ENCODE measurements at places on chromosomes 5 and 9. TPM values are rescaled to one million over a fixed set of nuclear protein-coding genes. Genes with fewer than 3 reads are reported as not detected.

The EIF4EBP3 gene
- 13.1 TPM for total RNA-seq

DNA sequence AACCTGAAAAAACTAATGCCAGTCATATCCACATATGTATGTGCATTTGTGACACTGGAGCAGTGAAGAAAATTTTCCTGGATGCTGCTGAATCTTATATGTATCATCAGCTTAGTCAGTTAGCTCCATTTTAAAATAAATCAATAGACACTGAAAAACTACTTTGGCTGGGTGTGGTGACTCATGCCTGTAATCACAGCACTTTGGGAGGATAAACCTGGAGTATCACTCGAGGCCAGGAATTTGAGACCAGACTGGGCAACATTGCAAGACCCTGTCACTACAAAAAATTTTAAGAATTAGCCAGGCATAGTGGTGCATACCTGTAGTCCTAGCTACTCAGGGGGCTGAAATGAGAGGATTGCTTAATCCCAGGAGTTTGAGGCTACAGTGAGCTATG is 511.0 kb upstream of the TLE4 start:
- H3K27me3 ChIP-seq: no peaks in the 10 kb centered on the region
- no peak for DNase-seq
- H3K36me3 ChIP-seq: no peaks in the 10 kb centered on the region
- H3K4me1 ChIP-seq: no peaks in the 10 kb centered on the region
- no peak overlapping the region for H3K4me3 ChIP-seq

GRCh38 chr9:134869554-134870300 is 10.9 kb upstream of the FCN2 start:
- H3K4me3 ChIP-seq: no peak overlapping the region
- no peak for DNase-seq
- peaks cover 9% of the 10 kb centered on the region for H3K27me3 ChIP-seq
- H3K27ac ChIP-seq: no peak overlapping the region
- peaks cover 18% of the 10 kb centered on the region for H3K4me1 ChIP-seq
- H3K36me3 ChIP-seq: no peaks in the 10 kb centered on the region

DNA sequence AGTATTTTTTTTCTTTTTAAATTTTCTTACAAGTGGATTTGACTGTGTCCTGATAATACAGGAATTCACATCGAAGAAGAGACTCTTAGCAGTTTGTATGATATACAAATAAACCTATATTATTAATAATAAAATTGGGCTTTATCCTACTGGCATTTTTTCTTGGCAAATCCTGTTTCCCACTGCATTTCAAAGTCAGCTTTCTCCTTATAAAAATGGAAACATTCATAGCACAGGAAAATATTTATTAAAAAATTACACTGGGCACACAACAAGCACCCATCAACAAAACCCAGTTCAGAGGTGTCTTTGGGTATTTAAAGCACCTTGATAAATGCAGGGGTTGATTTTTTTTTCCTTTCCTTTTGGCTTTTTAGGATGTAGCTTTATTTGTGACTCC is 200.9 kb downstream of the MEF2C start:
- DNase-seq: no peak
- H3K27ac ChIP-seq: no peak overlapping the region
- peaks cover 100% of the 10 kb centered on the region for H3K27me3 ChIP-seq
- peaks cover 29% of the 10 kb centered on the region for H3K4me1 ChIP-seq
- no peak overlapping the region for H3K4me3 ChIP-seq

DNA sequence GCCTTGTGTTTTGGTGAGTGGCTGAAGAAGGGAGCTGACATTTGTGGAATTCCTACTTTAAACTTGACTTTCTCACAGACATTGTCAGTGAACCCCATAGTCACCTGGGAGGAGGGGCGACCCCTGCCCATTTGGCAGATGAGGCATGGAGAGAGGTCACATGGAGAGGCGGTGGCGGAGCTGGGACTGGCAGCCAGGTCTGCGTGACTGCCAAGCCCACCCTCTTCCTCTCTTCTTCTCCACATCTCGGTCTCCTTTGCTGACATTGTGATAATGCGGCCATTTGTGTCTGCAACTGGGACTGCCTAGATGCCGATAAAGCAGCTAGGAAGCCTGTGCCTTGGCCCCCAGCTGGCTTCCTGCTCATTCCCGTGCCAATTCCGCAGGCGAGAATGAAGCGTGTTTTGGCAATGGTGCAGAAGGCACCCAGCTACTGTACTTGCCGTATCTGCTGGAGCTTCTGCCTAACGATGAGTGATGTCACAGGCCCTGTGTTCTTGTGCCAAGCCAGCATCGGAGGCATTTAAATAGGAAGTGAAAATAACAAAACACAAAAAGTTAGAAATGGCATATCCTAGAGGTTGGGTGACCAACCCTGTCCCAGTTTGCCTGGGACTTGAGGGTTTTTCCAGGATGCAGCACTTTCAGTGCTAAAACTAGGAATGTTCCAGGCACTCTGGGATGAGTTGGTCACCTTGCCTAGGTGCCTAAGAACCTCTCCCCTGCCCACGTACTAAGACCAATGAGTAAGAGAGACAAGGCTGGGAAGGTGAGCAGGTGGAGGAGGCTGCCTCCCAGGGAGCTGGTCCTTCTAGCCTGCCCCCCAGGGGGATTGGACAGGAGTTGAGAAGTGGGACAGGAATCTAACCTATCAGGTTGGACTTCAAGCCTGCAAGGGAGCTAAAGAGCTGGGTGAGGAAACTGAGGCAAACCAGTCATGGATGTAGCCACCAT is 23.6 kb downstream of the OLFML2A start:
- no peaks in the 10 kb centered on the region for H3K27me3 ChIP-seq
- H3K4me1 ChIP-seq: peaks cover 67% of the 10 kb centered on the region
- H3K36me3 ChIP-seq: no peaks in the 10 kb centered on the region
- peak overlapping the region; percentile 19 for H3K4me3 ChIP-seq

- H3K4me1 ChIP-seq: peaks cover 24% of the 10 kb centered on the region
- no peak overlapping the region for H3K27ac ChIP-seq
These were observed 328.8 kb downstream of the PRELID2 start for GRCh38 chr5:145506185-145506850.

DNA sequence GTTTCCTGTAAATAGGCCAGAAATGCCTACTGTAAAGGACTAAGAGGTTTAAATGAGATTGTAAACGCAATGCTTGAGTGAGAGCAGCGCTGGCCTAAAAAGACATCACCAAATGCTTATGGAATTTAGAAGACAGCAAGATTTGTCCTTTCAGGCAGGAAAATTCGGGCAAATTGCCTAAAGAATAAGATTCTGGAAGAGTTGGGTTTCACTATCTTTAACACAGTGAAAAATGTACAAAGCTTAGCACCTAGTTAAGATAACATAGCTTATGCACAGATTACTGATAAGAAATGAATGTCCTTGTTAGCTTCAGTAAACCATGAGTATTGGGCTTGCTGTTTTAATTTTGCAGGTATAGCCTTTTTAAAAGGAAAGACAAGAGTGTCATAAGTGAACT is 4.7 kb downstream of the FKBP15 start:
- H3K36me3 ChIP-seq: peaks cover 4% of the 10 kb centered on the region
- no peak overlapping the region for H3K4me3 ChIP-seq
- H3K4me1 ChIP-seq: peaks cover 48% of the 10 kb centered on the region
- no peaks in the 10 kb centered on the region for H3K27me3 ChIP-seq
- no peak for DNase-seq
- no peak overlapping the region for H3K27ac ChIP-seq

- peaks cover 17% of the 10 kb centered on the region for H3K36me3 ChIP-seq
- no peak overlapping the region for H3K27ac ChIP-seq
- no peak for DNase-seq
- peaks cover 4% of the 10 kb centered on the region for H3K27me3 ChIP-seq
- no peaks in the 10 kb centered on the region for H3K4me1 ChIP-seq
These were observed 133.0 kb upstream of the FAM120A start for GRCh38 chr9:93318480-93318879.

- H3K27ac ChIP-seq: peak overlapping the region; percentile 69
- DNase-seq: no peak
- no peaks in the 10 kb centered on the region for H3K36me3 ChIP-seq
These were observed 3.4 kb downstream of the FREM1 start for GRCh38 chr9:14906644-14907359.

DNA sequence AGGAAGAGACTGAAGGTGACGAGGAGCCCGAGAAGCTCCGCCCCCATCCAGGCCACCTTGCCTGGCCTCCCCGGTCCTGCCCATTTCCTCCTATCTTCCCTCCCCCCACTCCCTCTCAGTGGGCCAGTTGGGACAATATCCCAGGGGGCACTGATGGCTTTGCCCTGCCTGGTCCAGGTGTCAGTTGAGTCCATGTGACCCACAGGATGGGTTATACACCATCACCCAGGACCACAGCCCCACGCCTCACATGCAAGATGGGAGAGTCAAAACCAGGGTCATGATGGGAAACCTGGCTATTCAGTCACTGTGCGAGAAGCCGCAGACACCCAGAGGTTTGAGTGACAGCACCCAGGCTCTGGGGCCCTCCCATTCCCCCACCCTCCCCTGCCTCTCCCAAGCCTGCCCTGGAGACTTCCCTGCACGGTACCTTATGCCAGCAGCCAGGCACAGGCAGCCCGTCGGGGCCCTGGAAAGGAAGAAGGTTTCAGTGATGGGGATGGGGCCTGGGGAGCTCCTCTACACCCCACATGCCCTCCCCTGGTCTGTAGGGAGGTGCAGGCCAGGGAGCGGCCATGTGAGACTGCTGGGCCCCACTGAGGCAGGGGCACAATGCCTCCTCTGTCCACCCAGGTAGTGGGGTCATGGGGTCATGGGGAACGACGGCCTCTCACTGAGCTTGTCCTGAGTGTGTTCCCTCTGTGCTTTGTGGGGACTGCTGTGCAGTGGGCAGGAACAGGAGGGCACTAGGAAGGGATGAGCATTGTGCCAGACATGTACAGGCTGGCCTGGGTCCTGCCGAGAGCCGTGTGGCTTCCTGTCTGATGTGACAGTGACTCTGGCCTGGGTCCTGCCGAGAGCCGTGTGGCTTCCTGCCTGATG is 6.3 kb upstream of the PHYKPL start:
- DNase-seq: no peak
- H3K27ac ChIP-seq: peak overlapping the region; percentile 78
- H3K27me3 ChIP-seq: no peaks in the 10 kb centered on the region
- peaks cover 79% of the 10 kb centered on the region for H3K4me1 ChIP-seq

GRCh38 chr9:79131824-79132377 is 439.9 kb upstream of the TLE4 start:
- no peak for DNase-seq
- H3K36me3 ChIP-seq: no peaks in the 10 kb centered on the region
- no peak overlapping the region for H3K27ac ChIP-seq

DNA sequence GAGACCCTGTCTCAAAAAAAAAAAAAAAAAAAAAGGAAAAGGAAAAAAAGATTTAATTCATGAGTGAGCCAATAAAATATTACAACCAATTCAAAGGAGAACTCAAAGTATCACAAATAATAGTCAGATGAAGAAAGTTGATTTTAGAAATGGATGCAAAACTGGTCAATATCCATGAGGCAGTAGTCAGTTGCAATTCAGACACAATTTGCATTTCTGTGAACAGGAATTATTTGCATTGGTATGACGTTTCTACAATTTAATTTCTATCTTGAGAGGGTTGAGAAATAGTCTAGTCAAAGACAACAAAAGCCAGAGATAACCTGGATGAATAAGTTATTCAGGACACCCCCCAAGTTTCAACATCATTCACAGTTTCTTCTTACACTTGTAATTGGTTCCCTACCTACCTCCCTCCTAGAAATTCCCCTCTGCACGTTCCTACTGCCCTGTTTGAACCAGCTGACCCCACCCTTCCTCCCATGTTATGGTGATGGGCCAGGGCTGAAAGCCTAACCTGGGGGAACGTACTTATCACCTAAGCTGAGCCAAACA is 28.6 kb upstream of the CDKN2AIPNL start:
- H3K36me3 ChIP-seq: no peaks in the 10 kb centered on the region
- H3K27ac ChIP-seq: no peak overlapping the region
- no peak for DNase-seq
- no peak overlapping the region for H3K4me3 ChIP-seq
- H3K27me3 ChIP-seq: no peaks in the 10 kb centered on the region

- H3K27ac ChIP-seq: no peak overlapping the region
- no peaks in the 10 kb centered on the region for H3K27me3 ChIP-seq
- H3K36me3 ChIP-seq: peaks cover 74% of the 10 kb centered on the region
These were observed 6.3 kb downstream of the SLC25A51 start for GRCh38 chr9:37897665-37898064.

- no peak for DNase-seq
- H3K4me3 ChIP-seq: no peak overlapping the region
- H3K4me1 ChIP-seq: no peaks in the 10 kb centered on the region
- H3K36me3 ChIP-seq: no peaks in the 10 kb centered on the region
- H3K27ac ChIP-seq: no peak overlapping the region
- no peaks in the 10 kb centered on the region for H3K27me3 ChIP-seq
These were observed 1997.6 kb upstream of the WWC1 start for GRCh38 chr5:166293892-166294291.

DNA sequence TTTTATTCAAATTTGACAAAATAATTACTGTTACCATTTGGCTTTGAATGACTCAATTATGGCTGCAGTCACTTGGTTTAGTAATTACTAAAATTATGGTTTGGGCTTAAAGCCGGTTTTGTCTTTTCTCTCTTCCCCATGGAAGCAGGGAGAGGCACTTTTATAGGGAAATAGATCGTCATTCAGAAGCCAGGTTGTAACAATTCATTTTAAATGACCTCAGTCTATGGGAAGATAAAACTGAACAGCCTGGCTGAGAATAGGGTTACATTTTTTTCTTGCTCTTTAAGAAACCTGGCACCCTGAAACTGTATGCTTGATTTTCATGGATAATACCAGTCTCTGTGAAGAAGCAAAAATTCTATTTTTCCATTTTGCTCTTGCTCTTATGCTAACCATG is 169.8 kb downstream of the SMC2 start:
- no peaks in the 10 kb centered on the region for H3K4me1 ChIP-seq
- H3K27me3 ChIP-seq: no peaks in the 10 kb centered on the region
- no peak overlapping the region for H3K4me3 ChIP-seq
- H3K27ac ChIP-seq: no peak overlapping the region
- no peaks in the 10 kb centered on the region for H3K36me3 ChIP-seq

The DAB2IP gene
- total RNA-seq: 50.7 TPM

The ELAVL2 gene
- total RNA-seq: 0.08 TPM

The LCN2 gene
- total RNA-seq: not detected

- no peak overlapping the region for H3K27ac ChIP-seq
- H3K4me1 ChIP-seq: no peaks in the 10 kb centered on the region
- DNase-seq: no peak
- H3K36me3 ChIP-seq: peaks cover 46% of the 10 kb centered on the region
These were observed 65.4 kb downstream of the WDR41 start for GRCh38 chr5:77426670-77427069.

- H3K4me1 ChIP-seq: no peaks in the 10 kb centered on the region
- no peak overlapping the region for H3K27ac ChIP-seq
- no peak overlapping the region for H3K4me3 ChIP-seq
- H3K27me3 ChIP-seq: no peaks in the 10 kb centered on the region
These were observed 448.0 kb downstream of the SPOCK1 start for GRCh38 chr5:137051161-137051560.

All from left ventricle myocardium inferior (tissue), 1 donor.